ENCODE measurements at places on chromosomes 3 and 15. TPM values are rescaled to one million over a fixed set of nuclear protein-coding genes. Genes with fewer than 3 reads are reported as not detected.
A peak's percentile ranks its signal among the peaks of the same experiment; 100 is the strongest.

The MEGF11 gene
- 3.0 TPM for total RNA-seq

The GHSR gene
- total RNA-seq = not detected

The CKMT1A gene
- 1.9 TPM for total RNA-seq

The GRIP2 gene
- total RNA-seq = 0.52 TPM

DNA sequence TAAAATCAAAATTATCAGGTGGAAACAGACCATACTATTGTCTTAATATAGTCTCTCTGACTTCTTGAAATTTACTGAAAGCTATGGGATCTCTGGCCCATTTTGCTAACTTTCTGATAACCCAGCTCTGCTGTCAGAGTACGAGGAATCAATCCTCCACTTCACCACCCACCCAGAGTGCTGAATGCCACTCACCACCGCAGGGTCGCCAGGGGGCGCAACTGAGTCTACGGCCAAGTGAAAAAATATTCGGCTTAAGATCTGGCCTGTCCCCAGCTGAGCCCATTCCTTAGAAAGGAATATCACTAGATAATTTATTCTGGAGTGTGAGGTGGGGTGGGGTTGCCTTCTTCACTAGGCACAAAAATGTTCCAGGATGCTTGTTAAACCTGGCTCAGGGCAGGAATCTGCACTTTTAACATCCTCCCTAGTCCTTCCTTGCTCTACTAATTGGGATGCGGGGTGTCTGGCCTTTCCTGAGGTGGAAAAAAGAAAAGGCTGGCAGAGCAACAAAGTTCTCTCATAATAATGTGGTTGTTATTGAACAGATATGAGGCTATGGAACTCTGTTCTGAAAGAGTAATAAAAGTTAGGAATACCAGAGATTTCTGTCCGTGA is 520.6 kb downstream of the MFSD1 start:
- DNase-seq = peak; percentile 67
- H3K4me1 ChIP-seq = no peaks in the 10 kb centered on the region
- H3K27ac ChIP-seq = no peak overlapping the region
- H3K27me3 ChIP-seq = no peaks in the 10 kb centered on the region
- no peaks in the 10 kb centered on the region for H3K36me3 ChIP-seq
- no peak overlapping the region for H3K4me3 ChIP-seq

GRCh38 chr15:48671103-48672022 is 25.9 kb upstream of the FBN1 start:
- no peak overlapping the region for H3K27ac ChIP-seq
- no peak for DNase-seq
- H3K27me3 ChIP-seq = no peaks in the 10 kb centered on the region
- H3K4me1 ChIP-seq = no peaks in the 10 kb centered on the region
- no peak overlapping the region for H3K4me3 ChIP-seq
- H3K36me3 ChIP-seq = no peaks in the 10 kb centered on the region

DNA sequence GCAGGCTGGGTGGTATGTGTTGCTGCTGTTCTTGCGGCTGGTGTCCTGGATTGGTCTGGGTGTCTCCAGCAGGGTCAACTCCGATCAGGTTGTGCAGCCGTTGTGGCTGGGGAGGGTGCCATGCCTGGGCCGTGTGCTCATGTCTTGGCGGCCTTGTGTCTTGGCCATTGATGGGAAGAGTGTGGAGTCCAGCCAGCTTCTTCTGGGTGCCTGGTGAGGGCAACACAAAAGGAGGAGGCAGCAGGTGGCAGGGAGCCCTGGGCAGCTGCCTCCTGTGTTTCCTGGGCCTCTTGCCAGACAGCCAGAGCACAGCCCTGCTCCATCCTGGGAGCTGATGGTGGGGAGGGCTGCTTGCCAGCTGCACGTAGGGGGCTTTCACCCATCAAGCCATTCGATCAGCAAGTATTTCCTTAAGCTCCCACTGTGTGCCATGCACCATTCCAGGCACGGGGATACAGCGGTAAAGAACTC is 4.3 kb downstream of the CHAC1 start:
- no peak for DNase-seq
- H3K36me3 ChIP-seq = no peaks in the 10 kb centered on the region
- H3K27me3 ChIP-seq = no peaks in the 10 kb centered on the region
- H3K4me1 ChIP-seq = peaks cover 9% of the 10 kb centered on the region
- H3K27ac ChIP-seq = no peak overlapping the region

Measured in upper lobe of right lung (tissue), 1 donor.